Stimulated activated CD4-positive, alpha-beta T cell treated with anti-CD3 and anti-CD28 coated beads, TNF-alpha, amount 100 ng/mL, for 48 hours (primary cell): ENCODE measurements at places on chromosomes 3 and 15.

DNA sequence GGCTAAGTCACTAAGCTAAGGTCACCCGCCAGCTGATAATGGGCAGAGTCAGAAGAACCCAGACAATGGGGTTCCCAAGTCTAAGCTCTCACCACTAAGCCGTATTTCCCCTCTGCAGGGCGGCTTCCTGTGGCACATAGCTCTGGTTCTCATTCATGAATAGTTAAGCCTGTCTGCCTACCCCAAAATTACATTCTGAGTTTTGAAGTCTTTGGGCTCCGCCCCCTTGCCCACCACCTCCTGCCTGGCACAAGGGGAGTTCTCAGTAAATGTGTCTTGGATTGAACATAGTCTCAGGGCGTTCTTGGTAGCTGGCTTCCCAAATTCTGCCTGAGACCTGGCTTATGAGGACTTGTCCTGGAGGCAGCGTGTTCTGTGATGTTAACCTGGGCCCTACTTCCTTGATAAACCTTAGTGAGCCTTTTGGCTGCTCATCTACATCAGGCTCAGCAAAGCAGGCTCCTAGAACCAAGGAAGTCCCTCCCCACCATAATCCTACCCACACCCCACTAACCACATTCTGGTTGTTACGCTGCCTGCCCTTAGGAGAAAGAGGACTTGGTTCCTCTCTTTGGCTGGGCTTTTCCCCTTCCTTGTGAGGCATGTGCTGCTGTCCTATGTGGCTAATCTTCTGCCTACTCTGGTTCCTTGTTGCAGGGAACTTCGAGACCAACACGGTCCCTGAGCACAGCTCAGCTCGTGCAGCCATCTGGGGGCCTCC lies 54.9 kb downstream of the STARD5 start:
- DNase-seq, result no peak

GRCh38 chr3:14796403-14797077 lies 22.2 kb upstream of the FGD5 start:
- no peak for DNase-seq

GRCh38 chr3:159634483-159634882 lies 354.2 kb upstream of the IL12A start:
- no peak for DNase-seq

DNA sequence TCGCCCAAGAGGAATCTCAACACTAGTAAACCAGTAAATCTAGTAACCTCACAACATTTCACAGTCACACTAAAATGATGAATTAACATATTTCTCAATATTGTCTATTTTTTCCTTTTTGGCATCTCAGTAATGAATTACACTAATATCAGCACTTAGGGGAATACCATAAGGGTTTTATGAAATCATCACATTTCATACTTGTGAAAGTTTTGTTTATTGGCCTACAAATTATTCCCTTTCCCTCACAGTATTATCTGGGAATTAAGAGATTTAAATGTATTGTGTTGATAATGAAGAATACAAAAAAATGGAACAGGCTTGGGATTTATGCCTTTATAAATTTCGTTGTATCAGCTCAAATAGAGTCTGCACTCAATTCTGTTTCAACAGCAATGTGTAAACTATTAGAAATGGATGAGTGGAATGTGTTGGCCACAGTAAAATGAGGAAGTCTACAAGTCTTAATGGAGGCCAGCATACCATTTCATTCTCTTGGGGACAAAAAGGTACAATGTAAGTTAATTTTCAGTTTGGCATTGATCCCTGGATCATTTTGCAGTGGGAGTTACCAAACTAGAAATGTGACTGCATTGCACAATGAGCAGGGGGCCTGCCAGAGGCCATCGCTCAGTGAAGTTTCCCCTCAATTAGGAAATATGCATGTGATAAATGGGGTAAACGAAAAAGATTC lies 195.4 kb downstream of the FMN1 start:
- DNase-seq, result no peak

- DNase-seq, result no peak
Measured at GRCh38 chr3:5568451-5568850, 380.9 kb downstream of the EDEM1 start.

DNA sequence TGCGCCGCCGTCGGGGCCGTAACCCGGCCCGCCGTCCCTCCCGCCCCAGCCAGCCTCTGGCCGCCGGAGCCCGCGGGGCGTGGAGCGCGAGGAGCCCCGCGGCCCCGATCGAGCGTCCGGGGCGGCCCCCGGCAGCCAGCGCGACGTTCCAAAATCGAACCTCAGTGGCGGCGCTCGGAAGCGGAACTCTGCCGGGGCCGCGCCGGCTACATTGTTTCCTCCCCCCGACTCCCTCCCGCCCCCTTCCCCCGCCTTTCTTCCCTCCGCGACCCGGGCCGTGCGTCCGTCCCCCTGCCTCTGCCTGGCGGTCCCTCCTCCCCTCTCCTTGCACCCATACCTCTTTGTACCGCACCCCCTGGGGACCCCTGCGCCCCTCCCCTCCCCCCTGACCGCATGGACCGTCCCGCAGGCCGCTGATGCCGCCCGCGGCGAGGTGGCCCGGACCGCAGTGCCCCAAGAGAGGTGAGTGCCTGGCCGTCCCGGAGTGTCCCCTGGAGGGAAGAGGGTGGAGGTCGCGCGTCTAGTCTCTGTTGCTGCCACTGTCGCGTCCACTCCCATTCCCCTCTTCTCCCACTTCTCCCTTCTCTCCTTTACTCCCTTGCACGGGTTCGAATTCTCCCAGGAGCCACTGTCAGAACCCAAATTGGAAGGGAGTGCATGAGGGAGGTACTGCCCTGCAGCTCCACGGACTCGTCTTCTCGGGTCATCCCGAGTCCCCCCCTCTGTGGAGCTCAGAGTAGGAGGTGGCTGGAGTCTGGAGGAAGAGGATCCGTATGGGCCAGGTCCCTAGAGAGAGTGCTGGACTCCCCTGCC lies 585 bp downstream of the CSK start:
- DNase-seq, result no peak

- DNase-seq, result no peak
Measured at GRCh38 chr3:51974277-51974962, 444 bp upstream of the ABHD14A start.

GRCh38 chr3:42723219-42723618 lies 20.6 kb upstream of the HHATL start:
- no peak for DNase-seq

GRCh38 chr3:176976586-176976985 lies 220.7 kb downstream of the TBL1XR1 start:
- DNase-seq, result no peak

DNA sequence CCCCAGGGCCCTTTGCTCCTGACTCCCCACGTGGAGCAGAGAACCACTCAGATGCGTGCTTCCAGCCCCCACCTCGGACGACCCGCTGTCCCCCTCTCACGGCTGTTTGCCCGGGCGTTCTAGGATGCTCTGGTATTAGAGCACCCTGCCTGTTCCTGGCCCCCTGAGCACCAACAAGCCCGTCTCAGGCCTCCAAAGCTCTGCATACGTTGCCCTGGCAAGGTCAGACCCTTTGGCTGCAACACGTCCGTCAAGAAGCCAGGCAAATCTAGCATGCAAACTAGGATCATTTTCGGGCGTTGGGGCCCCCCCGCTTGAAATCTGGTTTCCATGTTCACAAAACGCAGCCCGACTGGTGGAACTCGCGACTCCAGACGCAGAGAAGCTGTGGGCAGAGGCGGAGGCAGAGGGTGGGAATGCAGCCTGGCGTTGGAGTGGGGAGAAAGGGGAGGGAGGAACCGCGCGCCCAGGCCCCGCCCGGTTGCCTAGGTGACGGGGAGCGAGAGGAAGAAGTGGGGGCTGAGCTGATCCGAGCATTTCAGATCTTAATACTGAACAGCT lies 86.2 kb upstream of the PIAS1 start:
- DNase-seq, result no peak

GRCh38 chr15:101120987-101121386 lies 130.9 kb downstream of the CHSY1 start:
- DNase-seq, result no peak

- no peak for DNase-seq
Measured at GRCh38 chr3:182325213-182325950, 467.9 kb upstream of the ATP11B start.

GRCh38 chr3:134606033-134607025 lies 44.5 kb downstream of the KY start:
- no peak for DNase-seq

- DNase-seq, result no peak
Measured at GRCh38 chr15:80559320-80559693, 135.8 kb upstream of the ABHD17C start.

DNA sequence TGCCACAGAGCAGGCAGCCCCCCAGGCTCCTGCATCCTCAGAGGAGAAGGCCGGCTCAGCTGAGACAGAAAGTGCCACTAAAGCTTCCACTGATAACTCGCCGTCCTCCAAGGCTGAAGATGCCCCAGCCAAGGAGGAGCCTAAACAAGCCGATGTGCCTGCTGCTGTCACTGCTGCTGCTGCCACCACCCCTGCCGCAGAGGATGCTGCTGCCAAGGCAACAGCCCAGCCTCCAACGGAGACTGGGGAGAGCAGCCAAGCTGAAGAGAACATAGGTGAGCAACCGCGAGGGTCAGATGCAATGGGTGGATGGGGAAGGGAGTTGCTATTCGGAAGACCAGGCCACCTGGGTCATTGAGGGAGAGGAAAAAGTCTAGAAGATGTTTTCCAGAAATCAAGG lies 53.0 kb downstream of the GAP43 start:
- no peak for DNase-seq

- DNase-seq, result no peak
Measured at GRCh38 chr3:135348690-135349089, 553.6 kb downstream of the EPHB1 start.

GRCh38 chr3:40971191-40972168 lies 227.8 kb upstream of the CTNNB1 start:
- DNase-seq, result no peak

GRCh38 chr15:83358972-83359564 lies 74.6 kb upstream of the BNC1 start:
- DNase-seq, result no peak

GRCh38 chr3:186670155-186670554 lies 4.3 kb downstream of the HRG start:
- no peak for DNase-seq

DNA sequence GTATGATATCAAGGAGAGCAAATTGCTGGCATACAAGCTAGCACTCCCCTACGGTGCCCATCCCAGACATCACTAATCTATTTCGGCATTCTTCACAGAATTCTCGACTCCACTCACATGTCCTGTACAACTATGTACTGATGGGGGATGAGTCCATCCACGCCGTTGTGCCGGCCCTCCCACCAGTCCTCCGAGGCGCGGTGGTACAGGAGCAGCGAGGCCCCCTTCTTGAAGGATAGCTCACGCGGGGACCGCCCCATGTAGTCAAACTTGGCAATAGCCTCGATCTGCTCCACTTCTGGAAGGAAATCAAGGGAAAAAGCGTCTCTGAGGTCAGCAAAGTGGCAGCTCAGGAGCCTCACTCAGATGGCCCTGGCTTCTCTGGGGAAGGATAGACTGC lies 31.0 kb upstream of the RAD18 start:
- no peak for DNase-seq

- no peak for DNase-seq
Measured at GRCh38 chr3:172467170-172467824, 19.0 kb upstream of the GHSR start.

GRCh38 chr3:118629821-118630220 lies 404.8 kb downstream of the IGSF11 start:
- no peak for DNase-seq

DNA sequence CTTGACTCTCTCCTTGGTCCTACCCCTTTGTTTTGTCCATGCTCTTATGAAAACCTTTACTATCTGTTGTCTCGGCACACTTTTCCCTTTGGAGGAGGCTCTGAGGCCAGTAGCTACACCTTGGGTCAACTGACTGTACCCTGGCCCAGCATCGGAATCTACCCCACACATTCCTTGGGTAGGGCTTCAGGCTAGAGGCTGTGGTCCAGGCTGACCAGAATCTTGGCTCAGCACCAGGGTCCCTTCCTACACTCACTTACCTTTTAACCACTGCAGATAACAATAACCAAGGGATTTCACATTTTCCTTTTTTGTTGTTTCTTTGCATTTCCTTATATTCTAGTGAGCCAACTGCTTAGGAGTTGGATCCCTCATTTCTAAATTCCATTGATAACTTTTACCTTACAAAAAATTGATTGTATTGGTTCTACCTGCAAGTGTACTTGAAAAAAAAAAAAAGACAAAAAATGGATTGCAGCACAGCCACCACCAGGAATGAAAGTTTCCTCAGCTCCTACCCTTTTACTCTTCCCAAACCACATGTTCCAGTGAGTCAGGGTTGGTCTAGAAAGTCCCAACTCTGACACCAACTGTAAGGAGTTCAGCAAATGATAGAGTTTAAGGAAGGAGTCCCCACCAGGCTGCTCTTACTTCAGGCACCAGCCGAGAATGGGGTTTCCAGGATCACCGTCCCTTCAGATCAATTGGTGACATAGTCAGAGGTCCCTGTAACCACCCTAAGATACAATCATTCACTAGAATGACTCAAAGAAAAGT lies 95.6 kb downstream of the FBLN2 start:
- DNase-seq, result no peak

- DNase-seq, result no peak
Measured at GRCh38 chr15:66751579-66751978, 49.5 kb downstream of the SMAD6 start.

DNA sequence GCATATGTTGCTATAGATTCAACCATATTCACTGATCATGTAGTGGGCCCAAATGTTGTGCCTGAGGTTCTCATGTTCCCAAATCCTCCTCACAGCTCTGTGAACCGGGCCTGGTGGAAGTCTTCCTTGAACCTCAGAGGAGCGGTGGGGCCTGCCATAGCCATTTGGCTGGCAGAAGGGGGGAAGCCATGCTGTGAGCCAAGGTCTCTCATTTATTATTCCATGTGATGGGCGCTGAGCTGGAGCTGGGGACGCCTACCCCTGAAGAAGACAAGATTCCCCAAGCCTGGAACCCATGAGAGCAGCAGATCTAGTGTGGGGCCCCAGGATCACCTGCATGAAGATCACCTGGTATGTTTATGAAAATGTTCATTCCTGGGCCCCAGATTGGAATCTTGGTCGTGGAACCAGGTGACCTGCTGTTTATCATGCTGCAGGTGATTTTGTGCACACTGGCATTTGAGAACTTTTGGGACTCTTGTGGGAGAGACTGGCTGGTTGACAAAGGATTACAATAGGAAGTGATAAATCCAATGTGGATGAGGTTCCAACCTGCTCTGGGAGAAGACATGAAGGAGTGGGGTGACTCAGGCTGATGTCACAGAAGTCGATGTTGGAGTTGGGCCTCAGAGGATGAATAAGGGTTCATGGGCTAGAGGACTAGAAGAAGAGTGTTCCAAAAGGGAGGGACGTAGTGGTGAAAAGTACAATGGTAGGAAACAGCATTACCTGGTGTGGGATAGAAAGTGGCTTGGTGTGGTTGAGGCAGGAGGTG lies 102.1 kb downstream of the ASB7 start:
- DNase-seq, result no peak

GRCh38 chr3:16427103-16427965 lies 86.2 kb downstream of the RFTN1 start:
- DNase-seq, result no peak

DNA sequence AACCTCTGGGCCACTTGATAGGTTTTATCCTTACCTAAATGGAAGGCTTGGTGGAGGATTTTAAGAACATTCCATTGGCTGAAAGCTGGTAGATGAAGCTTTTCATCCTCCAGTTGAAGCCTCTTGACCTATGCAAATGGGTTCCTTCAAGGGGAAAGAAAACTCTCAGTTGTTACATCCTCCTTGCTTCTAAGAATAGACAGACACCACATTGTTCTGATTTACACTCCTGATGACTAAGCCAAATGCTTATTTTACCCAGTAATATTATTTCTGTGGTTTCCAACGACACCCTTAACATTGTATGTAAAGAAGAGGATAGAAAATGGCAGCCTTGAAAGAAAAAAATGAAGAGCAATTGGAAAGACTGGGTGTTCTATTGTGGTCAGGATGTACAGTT lies 480.5 kb downstream of the OTOL1 start:
- no peak for DNase-seq
